Activated CD8-positive, alpha-beta memory T cell treated with anti-CD3 and anti-CD28 coated beads, Interleukin-2, amount 10 ng/mL, durations not matched to agents 7 days and 5 days (primary cell): ENCODE measurements at places on chromosomes 7 and 10.

- peak; percentile 97 for DNase-seq
Measured at GRCh38 chr7:1940402-1940786, 270.3 kb downstream of the ELFN1 start.

DNA sequence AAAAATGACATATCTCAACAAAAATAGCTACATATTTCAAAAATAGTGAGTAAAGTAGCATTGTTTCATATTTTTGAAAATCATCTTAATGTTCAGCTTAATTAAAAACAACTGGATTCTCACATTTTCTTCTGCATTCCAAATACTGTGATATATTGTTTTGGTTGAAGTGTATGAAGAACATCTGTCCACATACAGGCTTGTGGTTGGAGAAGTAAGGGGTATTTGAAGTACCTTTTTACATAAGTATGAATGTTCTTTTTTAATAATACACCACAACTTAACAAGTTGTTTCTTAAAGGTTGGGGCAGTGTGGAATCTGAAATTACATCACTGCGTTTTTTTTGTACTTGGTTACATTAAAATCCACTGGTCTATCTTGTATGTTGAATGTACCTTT, 442.5 kb downstream of the KIF20B start:
- DNase-seq, result no peak

- no peak for DNase-seq
Measured at GRCh38 chr10:62778125-62778524, 26.4 kb upstream of the ADO start.

GRCh38 chr7:140898786-140899536, 25.8 kb downstream of the BRAF start:
- DNase-seq, result no peak

- DNase-seq, result no peak
Measured at GRCh38 chr7:157938211-157938610, 601.4 kb downstream of the DNAJB6 start.

DNA sequence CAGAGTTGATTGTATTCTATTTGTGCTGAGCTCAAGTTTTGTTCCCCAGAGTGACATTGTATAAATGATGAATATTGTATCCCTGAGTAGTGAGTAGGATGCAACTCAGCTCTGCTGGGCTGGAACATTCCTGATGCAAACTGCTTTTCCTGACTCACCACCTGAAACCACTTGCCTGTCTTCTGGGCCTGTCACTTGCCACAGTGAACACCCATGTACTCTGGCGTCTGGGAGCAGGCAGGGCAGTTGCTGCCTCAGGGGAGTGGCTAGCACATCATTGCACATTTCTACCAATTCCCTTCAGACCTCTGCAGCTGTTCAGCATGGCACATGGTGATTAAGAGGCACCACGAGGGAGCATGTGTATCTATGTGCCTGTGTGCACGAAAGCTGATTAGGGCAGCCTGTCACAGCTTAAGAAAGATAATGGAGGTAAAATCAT, 157.3 kb downstream of the SND1 start:
- no peak for DNase-seq

DNA sequence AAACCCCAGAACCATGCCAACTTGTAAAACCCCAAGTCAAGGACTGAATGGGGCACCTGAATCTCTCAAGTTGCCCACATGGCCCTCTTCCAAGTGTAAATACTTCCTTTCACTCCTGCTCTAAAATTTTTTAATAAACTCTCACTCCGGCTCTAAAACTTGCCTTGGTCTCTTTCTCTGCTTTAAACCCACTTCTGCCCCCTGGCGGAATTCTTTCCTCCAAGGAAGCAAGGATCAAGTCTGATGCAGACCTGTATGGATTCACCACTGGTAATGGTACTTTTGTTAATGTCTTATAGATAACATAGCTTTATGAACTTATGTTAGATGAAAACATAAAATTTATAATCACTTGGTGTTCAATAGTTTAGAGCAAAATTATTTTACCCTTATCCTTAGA, 33.8 kb downstream of the SLC16A9 start:
- no peak for DNase-seq

GRCh38 chr7:100118388-100119071, 628 bp downstream of the TAF6 start:
- DNase-seq, result no peak

- DNase-seq, result peak; percentile 59
Measured at GRCh38 chr7:107103369-107103768, 58.9 kb downstream of the PRKAR2B start.

DNA sequence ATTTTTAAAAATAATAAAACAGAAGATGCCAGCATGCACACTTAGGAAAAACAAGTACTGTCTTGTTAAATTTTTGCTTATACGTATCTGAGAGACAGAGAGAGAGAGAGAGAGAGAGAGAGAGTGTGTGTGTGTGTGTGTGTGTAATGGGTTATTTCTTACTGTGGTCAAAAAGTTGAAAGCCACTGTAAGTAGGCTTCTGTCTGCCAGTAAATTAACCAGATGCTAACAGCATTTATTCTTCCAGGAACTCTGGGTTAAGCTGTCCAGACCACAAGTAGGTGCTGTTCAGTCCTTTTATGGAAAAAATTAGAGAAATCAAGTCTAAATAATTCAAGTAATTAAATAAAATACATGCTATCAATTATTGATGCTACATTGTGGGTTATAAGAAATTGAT, 39.7 kb downstream of the RNF32 start:
- DNase-seq, result no peak

DNA sequence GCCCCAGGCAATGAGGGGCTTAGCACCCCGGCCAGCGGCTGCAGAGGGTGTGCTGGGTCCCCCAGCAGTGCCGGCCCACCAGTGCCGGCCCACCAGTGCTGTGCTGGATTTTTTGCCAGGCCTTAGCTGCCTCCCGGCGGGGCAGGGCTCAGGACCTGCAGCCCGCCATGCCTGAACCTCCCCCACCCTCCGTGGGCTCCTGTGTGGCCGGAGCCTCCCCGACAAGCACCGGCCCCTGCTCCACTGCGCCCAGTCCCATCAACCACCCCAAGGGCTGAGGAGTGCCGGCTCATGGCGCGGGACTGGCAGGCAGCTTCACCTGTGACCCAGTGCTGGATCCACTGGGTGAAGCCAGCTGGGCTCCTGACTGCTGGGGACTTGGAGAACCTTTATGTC, 3.5 kb upstream of the ACSL5 start:
- no peak for DNase-seq

- DNase-seq, result no peak
Measured at GRCh38 chr7:83410989-83411591, 237.8 kb downstream of the SEMA3E start.

- no peak for DNase-seq
Measured at GRCh38 chr10:77533887-77534278, 103.7 kb downstream of the KCNMA1 start.

DNA sequence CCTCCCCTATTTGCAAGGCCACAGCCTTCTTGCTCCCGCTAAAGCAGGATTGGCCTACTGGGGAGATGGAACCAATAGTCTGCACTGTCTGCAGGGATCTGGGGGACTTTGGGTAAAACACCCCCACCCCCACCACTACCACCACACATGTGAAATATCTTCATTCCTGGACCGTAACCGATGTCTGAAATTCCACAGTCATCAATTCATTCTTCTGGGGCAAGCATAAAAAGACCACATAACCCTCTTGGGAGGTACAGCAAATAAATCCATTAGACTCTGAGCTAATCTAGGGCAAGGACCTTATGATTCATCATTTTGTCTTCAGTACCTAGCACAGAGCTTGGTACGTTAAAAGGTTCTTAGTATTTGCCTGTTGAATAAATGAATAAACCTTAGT, 307.8 kb downstream of the GPAM start:
- no peak for DNase-seq

DNA sequence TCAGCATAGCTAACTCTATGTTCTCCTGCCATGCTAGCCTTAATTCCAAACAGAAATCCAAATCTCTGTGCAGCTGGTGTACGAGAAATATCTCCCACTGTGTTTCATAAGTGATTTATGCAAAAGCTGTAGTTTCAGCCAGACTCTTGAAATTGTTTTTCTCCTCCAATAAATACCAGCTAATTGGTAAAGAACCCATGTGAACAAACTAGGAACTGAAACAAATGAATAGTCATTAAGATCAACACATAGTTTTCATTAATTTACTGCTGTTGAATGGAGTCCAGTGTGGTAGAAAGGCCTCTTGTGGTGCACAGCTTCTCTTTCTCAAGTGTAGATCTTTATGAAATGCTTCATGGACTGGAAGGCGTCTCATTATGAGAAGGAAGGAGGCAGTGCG, 18.4 kb downstream of the PPP1R17 start:
- no peak for DNase-seq

DNA sequence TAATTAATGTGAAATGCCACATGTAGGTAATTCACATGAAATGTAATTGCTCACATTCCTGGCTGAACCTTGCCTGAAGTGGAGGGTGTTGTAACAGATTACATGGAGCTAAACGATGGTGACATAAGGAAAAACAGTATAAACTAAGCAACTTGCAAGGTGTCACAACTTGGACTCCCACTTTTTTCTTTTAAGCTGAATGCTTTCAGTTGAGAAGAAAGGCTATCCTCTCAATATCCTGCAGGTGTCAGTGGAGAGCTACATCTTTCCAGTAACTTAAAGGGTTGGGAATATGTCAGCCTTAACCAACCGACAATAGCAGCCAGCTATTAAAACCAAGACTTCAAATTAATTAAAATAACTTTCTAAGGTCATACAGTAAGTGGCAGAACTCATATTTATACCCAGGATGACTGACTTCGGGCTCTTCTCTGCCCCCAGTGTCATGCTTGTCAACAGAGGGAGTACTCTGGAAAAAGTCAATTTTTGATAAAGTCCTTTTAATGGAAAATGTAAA, 33.7 kb downstream of the NRBF2 start:
- DNase-seq, result no peak

DNA sequence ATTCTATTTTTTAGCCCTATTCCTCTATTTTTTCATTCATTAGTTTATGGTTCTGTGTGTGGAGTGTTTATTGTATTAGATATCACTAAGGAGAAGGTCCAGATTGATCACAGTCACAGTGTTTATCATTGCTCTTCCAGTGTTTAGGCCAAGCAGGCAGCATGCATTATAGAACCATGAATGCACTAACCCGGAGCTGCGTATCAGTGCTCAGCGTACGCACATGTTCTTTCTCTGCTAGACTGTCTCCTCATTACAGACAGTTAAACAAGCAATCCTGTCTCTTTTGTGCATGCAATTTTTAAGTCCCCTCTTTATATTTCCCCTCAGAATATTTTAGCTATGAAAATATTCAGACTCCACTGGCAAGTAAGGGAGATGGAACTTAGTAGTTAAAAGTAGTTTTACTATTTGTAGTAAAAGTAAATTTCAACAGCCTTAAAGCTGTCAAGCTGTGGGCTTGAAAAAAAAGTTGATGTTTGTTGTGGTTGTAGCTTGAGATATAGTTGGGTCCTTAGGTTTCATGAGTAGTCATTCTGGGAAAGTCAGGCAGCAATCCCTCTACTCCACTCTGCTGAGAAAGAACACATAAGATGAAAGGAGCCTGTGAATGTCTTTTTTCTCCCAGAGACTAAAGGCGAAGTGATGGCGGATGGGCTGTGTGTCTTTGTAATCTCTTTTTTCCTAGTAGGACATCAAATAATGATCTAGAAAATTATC, 260.4 kb downstream of the CDK14 start:
- DNase-seq, result no peak

DNA sequence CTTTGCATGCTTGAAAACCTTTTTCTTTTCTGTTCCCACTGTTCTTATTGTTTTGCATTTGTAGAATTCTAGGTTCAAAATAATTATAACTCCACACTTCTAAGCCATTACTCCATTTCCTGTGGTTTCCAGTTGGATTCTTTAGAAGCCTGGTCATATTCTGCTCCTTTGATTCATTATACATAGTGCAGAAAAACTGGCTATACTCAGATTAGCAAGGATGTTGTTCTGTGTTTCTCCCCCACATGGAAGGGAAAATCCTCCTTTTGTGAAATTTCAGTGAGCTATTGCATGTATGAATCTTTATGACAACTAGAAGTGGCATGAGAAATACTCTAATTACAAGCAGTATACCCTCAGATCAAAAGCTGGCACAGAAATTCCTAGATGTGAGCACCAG, 79.5 kb downstream of the SLC13A1 start:
- no peak for DNase-seq

DNA sequence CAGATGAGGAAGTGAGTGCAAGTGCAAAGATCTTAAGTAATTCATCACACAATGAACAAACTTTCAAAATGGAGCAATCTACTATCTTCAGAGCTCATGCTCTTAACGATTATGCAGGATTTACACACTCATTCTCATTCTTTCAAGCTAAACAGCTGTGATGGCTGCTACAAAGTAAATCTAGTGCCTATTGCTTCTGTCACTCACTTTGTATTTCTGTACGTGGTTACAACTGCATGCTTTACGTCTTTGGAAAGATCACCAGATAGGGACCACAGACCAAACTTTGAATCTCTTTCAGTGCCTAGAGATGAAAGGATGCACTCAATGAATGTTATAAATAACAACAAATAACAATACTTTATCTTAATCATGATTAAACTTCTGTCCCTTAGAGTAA, 194.6 kb downstream of the MAGI2 start:
- no peak for DNase-seq

- peak; percentile 86 for DNase-seq
Measured at GRCh38 chr7:151756076-151756731, 120.7 kb downstream of the PRKAG2 start.

GRCh38 chr10:132280646-132281074, 27.1 kb downstream of the STK32C start:
- no peak for DNase-seq

GRCh38 chr10:80473096-80473657, 19.1 kb downstream of the TSPAN14 start:
- no peak for DNase-seq

DNA sequence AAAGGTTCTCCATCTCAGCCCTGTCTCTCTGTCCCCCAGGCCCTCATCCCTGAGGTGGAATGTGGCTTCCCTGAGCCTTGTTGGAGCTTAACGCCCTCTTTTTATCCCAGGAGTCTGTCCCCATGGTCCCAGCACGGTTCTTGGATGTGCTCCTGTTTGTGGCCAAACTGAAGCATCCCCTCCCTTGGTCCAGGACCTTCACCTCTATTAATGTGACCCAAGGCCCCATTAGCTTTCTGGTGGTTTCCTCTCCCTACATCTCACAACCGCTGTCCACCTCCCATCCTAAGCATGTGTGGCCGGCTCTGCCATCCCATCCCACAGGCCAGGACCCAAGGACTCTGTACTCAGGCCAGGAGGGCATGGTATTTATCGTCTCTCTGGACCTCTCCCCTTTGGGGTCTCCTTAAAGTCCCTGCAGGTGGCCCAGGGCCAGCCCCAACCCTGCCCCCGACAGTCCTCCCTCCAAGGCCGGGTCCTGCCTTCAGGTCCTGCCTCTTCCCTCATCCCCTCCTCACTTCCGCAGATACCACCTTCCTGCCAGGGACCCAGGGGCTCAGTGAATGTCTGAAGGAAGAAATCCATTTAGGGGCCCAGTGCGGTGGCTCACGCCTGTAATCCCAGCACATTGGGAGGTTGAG, 15.4 kb upstream of the SH2B2 start:
- DNase-seq, result no peak

GRCh38 chr7:153524070-153524601, 528.1 kb upstream of the DPP6 start:
- no peak for DNase-seq

- DNase-seq, result no peak
Measured at GRCh38 chr10:77006836-77007511, 630.6 kb downstream of the KCNMA1 start.
